ENCODE measurements at places on chromosomes 2 and 18. TPM values are rescaled to one million over a fixed set of nuclear protein-coding genes. Genes with fewer than 3 reads are reported as not detected.
A peak's percentile ranks its signal among the peaks of the same experiment; 100 is the strongest.

DNA sequence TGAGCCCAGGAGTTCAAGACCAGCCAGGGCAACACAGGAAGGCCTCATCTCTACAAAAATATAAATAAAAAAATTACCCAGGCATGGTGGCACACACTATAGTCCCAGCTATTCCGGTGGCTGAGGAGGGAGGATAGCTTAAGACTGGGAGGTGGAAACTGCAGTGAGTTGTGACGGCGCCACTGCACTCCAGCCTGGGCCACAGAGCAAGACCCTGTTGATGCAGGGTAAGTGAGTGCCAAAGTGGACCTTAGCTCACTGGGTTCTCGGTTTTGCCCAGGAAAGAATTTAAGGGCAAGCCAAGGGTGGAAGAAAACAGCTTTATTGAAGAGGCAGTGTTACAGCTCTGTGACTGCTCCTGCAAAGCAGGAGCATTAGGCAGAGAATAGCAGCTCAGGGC, 6.9 kb upstream of the ERICH2 start:
- H3K36me3 ChIP-seq, result no peaks in the 10 kb centered on the region
- no peak overlapping the region for H3K27ac ChIP-seq
- H3K4me1 ChIP-seq, result no peaks in the 10 kb centered on the region
- no peaks in the 10 kb centered on the region for H3K27me3 ChIP-seq

GRCh38 chr2:134120733-134121630, 132.9 kb upstream of the MGAT5 start:
- peaks cover 53% of the 10 kb centered on the region for H3K4me1 ChIP-seq
- no peaks in the 10 kb centered on the region for H3K27me3 ChIP-seq
- peak overlapping the region; percentile 75 for H3K4me3 ChIP-seq

DNA sequence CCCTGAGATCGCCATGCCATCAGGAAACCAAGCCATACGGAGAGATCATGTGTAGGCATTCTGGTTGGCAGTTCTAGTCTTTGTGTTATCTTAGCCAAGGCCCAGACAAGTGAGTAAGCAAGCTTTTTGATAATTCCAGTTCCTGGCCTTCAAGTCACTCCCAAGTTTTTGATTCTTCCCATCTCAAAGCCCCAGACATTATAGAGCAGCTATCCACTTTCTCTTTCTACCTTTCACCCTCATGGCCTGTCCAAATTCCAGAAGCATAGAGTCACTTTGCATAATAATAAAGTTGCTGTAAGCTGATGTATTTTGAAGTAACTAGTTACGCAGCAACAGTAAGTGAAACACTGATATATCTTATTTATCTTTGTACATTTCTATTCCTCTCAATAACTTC, 26.8 kb upstream of the IL1RL1 start:
- no peak overlapping the region for H3K4me3 ChIP-seq
- H3K36me3 ChIP-seq, result no peaks in the 10 kb centered on the region
- no peaks in the 10 kb centered on the region for H3K4me1 ChIP-seq
- no peak for DNase-seq

DNA sequence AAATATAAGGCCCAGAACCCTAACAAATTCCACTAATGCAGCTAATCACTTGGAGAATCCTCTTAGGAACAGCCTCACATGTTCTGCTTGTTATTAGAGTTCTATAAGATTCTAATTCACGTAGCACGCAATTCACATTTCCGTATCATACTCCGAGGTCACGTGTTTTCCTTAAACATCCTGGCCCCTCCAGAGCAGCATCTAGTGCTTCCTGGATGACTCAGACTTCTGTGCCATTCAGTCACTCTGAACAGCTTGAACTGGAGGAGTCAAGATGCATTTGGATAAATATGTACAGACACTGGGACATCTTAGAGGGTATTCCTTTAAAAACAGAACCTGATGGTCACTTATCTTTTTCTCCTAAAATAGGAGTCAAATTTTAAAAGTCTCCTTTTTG, 156.5 kb downstream of the MYO5B start:
- H3K4me1 ChIP-seq, result no peaks in the 10 kb centered on the region
- no peak overlapping the region for H3K27ac ChIP-seq
- H3K36me3 ChIP-seq, result no peaks in the 10 kb centered on the region
- H3K27me3 ChIP-seq, result no peaks in the 10 kb centered on the region

DNA sequence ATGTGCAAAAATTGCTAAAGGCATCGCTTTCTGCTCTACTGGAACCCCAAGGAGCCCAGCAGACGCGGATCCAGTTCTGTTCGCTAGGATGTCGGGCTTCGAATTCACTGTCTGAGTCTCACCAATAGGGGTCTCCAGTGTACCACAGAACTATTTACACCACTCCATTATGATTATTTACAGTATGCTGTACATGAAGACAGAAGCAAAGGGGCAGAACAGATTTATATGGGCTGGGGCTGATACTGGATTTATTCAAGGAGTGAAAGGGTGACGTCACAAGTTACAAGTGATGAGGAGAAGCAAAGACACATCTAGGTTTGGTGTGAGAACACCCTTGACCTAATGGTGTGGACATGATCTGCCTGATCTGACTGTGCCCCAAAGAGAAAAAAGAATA, 185.3 kb upstream of the ATP5MC3 start:
- H3K4me1 ChIP-seq, result no peaks in the 10 kb centered on the region
- no peak overlapping the region for H3K27ac ChIP-seq
- DNase-seq, result peak; percentile 11

The SLC25A52 gene
- 0.09 TPM for total RNA-seq

The GAREM2 gene
- 0.71 TPM for total RNA-seq

The ARMC9 gene
- total RNA-seq, result 5.7 TPM
